ENCODE measurements at places on chromosomes 7 and 10. TPM values are rescaled to one million over a fixed set of nuclear protein-coding genes. Genes with fewer than 3 reads are reported as not detected.
A peak's percentile ranks its signal among the peaks of the same experiment; 100 is the strongest.

DNA sequence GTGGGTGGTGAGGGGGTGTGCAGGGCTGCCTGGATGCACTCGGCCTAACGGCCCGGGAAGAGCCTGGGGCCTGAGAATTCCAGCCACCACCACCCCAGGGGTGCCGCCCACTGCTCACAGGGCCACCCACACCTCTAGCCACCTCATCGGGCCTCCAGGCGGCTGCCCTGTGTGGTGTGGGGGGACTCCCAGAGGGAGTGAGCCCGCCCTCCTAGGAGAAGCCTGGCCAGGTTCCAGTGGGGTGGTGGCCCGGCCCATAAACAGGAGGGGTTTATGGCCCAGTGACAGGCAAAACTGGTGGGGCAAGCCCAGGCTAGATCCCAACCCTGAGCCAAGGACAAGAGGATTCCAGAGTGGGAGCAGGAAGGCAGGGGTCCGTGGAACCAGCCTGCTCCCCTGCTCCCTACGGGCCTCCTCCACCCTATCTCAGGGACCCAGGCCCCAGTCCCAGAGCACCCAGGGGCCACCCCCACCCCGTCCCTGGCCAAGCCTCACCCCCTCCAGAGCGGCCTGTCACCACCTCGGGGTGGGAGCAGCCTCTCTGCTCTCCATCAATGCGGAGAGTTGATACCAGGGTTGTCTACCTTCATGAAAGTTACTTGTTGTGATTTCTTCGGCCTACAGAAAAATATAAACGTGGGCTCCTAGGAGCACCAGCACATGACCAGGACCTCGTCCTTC is 20.2 kb upstream of the PDGFA start:
- no peak overlapping the region for H3K4me3 ChIP-seq
- H3K36me3 ChIP-seq = no peaks in the 10 kb centered on the region
- H3K27me3 ChIP-seq = no peaks in the 10 kb centered on the region

DNA sequence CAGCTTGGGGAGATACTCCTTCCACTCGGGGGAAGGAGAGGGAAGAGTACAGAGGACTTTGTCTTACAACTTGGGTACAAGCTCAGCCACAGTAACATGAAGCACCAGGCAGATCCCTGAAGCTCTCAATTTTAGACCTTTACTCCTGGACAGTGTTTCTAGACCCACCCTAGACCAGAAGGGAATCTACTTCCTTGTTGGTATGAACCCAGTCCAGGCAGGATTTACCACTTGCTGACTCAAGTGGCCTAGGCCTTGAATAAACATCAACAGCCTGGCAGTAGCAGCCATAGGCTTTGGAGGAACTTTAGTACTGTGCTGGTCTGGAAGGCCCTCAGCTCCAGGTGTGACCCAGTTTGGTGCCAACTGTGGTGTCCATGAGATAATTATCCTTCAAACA is 173.1 kb downstream of the ADRA2A start:
- no peaks in the 10 kb centered on the region for H3K27me3 ChIP-seq
- DNase-seq = no peak
- no peaks in the 10 kb centered on the region for H3K36me3 ChIP-seq

- H3K4me3 ChIP-seq = no peak overlapping the region
- DNase-seq = no peak
- H3K27ac ChIP-seq = no peak overlapping the region
- H3K36me3 ChIP-seq = no peaks in the 10 kb centered on the region
Measured at GRCh38 chr10:127198307-127198706, 1.9 kb upstream of the INSYN2A start.

The PKD2L1 gene
- 3.4 TPM for total RNA-seq

DNA sequence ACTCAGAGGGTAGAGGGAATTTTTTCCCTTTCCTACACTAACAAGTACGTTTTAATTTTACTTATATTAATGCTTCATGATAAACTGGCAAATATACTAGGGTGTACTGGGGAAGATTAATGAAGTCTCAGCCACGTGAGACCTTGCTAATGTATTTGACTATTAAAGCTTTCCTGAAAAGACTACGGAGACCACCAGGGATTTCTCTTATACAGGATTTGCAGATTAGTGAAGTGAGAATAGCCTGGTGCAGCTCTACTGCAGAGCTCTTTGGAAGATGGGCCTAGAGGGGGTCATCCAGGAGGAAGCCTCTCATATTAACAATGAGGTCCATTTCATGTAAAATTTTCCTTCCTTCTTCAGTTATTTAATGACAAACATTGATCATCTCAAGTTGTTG is 379.0 kb downstream of the SORCS1 start:
- DNase-seq = no peak
- no peak overlapping the region for H3K27ac ChIP-seq
- no peaks in the 10 kb centered on the region for H3K36me3 ChIP-seq
- no peak overlapping the region for H3K4me3 ChIP-seq

DNA sequence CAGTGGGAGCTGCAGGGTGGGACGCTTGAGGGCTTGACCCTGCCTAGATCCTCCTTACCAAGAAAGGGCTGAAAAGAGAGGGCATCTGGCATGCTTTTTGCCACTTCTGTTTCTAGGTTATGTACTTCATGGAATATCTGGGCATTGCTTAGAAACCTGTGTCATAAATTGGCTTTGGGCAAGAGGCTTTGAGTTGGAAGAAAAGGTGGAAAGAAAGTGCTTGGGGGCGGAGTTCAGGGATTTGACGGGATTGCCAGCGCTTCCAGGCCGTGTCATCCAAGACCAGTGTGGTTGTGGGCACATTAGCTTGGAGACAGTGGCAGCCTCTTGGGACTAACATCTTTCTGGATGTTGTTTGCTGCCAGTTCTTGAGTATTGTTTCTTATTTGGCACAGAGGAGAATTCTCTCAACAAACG is 825 bp downstream of the ZNF862 start:
- H3K36me3 ChIP-seq = no peaks in the 10 kb centered on the region
- H3K27me3 ChIP-seq = no peaks in the 10 kb centered on the region
- peaks cover 10% of the 10 kb centered on the region for H3K4me1 ChIP-seq
- H3K4me3 ChIP-seq = peak overlapping the region; percentile 89
- peak overlapping the region; percentile 85 for H3K27ac ChIP-seq

DNA sequence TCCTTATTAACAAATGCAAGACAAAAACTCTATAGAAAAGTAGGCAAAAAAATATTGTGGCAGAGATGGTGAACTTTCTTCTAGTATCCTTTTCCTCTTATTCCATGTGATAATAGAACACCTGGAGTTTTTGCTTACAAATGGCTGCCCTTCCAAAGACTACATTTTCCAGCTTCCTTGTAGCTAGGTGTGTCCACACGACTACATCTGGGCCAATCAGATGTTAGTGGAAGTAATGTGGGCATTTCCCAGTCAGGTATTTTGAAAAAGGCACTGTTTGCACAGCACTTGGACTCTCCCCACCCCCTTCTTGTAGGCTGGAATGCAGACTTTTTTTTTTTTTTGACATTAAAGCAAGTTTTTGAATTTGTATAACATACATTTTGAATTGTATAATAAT is 105.5 kb upstream of the TBX20 start:
- H3K4me1 ChIP-seq = no peaks in the 10 kb centered on the region
- no peaks in the 10 kb centered on the region for H3K36me3 ChIP-seq
- H3K4me3 ChIP-seq = no peak overlapping the region
- no peak for DNase-seq
- H3K27ac ChIP-seq = no peak overlapping the region

The MOGAT3 gene
- total RNA-seq = not detected

DNA sequence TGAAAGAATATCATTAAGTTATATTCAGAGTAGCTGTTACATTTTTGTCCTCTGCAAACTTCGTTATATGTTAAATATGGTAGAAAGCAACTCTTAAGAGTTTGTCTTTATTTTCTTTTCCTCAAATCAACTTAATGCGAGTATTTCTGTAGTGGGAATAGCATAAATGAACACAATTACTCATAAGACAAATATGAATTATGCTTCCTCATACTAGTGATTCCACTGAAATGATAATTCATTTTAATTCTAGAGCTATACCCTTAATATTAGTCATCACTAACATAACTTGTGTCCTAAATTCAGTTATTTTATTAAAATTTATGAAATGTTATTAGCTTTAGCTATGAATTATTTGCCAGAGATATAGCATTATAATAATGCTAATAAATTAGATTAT is 820.6 kb upstream of the KCND2 start:
- no peak overlapping the region for H3K4me3 ChIP-seq
- H3K27ac ChIP-seq = no peak overlapping the region
- no peaks in the 10 kb centered on the region for H3K27me3 ChIP-seq
- H3K4me1 ChIP-seq = no peaks in the 10 kb centered on the region
- DNase-seq = no peak
- no peaks in the 10 kb centered on the region for H3K36me3 ChIP-seq

DNA sequence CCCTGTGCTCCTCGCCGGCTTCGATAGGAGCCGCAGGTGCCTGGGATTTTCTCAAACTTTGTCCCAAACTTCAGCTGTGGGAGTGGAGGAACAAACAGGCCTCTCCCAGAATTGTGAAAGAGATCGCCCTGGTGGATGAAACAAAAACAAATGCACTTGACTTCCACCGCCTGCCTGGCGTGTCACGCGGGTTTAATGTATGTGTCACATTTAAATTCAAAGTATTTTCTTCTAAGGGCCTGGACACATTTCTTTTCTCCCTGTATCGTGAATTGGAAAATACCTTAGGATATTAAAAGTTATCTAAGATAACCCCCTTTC is 694 bp upstream of the WASL start:
- no peaks in the 10 kb centered on the region for H3K27me3 ChIP-seq
- H3K4me3 ChIP-seq = peak overlapping the region; percentile 82
- no peaks in the 10 kb centered on the region for H3K36me3 ChIP-seq
- peak overlapping the region; percentile 98 for H3K27ac ChIP-seq
- DNase-seq = peak; percentile 60

DNA sequence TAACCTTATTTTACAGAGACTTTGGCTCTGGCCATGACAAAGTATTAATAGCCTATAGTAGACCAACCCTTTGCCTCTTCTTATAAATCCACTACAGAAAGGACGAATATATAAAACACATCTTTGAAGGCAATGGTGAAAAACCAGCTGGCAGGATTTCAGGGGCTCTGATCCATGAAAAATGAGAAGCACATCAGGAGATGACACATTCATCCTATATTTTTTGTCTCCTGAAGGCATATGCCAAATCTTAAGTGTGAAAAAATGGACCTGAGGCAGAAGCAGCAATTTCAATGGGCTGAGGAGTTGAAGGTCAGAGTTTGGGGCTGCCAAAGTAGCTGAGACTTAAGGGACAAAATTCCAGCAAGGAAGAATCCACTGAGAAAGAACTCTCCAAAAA is 14.4 kb downstream of the RNF216 start:
- H3K27ac ChIP-seq = no peak overlapping the region
- no peak overlapping the region for H3K4me3 ChIP-seq
- peaks cover 8% of the 10 kb centered on the region for H3K36me3 ChIP-seq
- no peaks in the 10 kb centered on the region for H3K4me1 ChIP-seq
- H3K27me3 ChIP-seq = no peaks in the 10 kb centered on the region

DNA sequence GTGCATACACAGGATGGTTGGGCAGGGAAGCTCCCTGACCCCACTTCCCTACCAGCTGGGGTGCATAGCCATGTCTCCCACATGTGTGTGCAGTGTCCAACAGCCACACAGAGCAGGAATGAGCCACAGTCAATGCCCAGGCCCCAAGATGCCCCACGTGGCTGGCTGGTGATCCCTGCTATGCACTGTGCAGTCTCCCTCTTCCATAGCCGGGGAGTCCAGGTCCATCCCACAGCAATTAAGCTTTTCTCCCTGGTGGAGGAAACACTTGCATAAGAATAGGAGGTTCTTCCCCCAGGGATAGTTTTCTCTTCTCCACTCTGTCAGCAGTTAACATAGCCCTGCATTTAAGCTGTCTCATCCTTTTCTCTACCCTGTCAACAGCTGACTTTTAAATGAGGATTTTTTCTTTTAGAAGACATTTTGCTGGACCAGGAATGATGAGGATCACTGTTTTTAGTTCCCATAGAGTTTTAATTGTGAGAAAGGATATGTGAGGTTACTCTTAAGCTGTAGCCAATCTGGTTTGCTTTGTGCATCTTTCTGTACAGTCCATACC is 396.5 kb upstream of the VWC2 start:
- no peak overlapping the region for H3K4me3 ChIP-seq
- no peaks in the 10 kb centered on the region for H3K36me3 ChIP-seq
- no peak for DNase-seq
- no peak overlapping the region for H3K27ac ChIP-seq

The ENTPD1 gene
- total RNA-seq = 34.5 TPM

DNA sequence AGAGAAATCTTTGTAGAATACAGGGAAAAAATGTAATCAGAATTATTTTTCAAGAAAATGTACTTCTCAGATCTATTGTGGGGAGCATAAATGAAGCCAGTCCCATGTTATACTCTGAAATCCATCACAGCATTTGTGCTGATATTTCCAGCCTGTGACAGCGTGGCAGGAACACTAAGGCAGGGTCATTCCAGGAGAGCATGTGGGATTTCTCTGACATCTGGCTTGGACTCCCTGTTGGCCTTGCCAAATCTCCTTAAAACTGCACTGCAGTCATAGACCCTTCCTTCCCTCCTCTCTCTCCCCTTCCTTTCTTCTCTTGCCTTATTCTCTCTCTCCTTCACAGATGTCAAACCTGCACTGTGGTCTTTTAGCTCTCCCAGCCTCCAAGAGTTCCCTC is 6.5 kb upstream of the TSPAN13 start:
- no peaks in the 10 kb centered on the region for H3K27me3 ChIP-seq
- H3K4me3 ChIP-seq = no peak overlapping the region
- no peaks in the 10 kb centered on the region for H3K4me1 ChIP-seq
- H3K27ac ChIP-seq = no peak overlapping the region

The SLC26A5 gene
- total RNA-seq = 1.8 TPM

DNA sequence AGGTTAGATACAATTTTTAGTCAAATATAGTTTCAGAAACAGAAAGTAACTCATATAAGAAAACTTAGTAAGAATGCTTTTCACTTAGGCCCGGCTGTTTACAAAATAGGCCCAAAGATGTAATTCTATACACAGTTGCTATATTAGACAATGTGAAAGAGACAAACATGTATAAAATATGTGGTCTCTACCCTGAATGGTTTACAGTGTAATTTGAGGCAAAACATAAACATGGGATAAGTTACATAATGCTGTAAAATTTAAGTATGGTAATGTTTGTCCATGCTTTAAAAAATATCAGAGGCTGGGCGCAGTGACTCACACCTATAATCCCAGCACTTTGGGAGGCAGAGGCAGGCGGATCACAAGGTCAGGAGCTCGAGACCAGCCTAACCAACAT is 18.7 kb downstream of the KRIT1 start:
- H3K27me3 ChIP-seq = no peaks in the 10 kb centered on the region
- no peaks in the 10 kb centered on the region for H3K4me1 ChIP-seq
- no peak overlapping the region for H3K4me3 ChIP-seq
- DNase-seq = no peak

DNA sequence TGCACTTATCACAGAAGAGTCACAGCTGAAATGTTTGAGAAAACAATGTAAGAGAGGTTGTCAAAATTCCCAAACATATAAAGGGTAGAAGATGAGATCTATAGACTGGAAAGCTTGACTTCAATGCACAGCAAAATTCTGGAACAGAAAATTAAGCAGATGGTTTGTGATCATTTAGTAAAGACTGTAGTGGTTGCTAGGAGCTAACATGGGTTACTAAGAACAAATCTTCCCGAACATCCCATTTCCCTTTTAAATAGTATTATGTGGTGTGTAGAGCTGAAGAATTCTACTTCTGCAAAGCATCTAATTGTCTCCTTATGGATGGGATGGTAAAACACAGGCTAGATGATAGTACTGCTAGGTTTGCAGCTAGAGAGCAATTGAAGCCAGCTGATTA is 312.3 kb downstream of the CAMK1D start:
- no peaks in the 10 kb centered on the region for H3K36me3 ChIP-seq
- no peak for DNase-seq
- H3K27me3 ChIP-seq = no peaks in the 10 kb centered on the region
- H3K27ac ChIP-seq = no peak overlapping the region

The ADCYAP1R1 gene
- total RNA-seq = 2.9 TPM

The BEND7 gene
- total RNA-seq = 16.9 TPM
